Caco-2 (cell line): ENCODE measurements at places on chromosomes 11 and 22. TPM values are rescaled to one million over a fixed set of nuclear protein-coding genes. Genes with fewer than 3 reads are reported as not detected.

DNA sequence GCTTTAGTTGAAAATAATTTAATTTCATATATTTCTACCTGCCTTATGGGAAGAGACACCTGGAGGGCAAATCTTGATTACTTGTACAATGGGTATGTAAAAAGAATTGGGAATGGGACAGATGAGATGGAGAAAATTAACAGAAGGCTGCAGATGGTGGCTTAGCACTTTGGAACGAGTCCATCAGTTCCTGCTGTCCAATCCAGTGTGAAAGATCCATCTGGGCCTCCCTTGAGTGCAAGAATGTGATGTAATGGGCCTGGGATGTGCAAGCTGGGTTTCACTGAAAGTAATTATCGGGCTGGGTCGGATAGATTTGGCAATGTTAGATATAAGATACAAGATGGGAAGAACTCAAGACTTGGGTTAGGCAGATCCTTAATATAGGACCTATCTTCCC lies 42.0 kb downstream of the CECR2 start:
- H3K4me1 ChIP-seq = no peaks in the 10 kb centered on the region
- no peak for DNase-seq
- no peak overlapping the region for H3K27ac ChIP-seq
- H3K36me3 ChIP-seq = no peaks in the 10 kb centered on the region

GRCh38 chr22:23184764-23185113 lies 4.4 kb downstream of the BCR start:
- H3K27ac ChIP-seq = no peak overlapping the region
- no peak for DNase-seq
- H3K4me1 ChIP-seq = peaks cover 14% of the 10 kb centered on the region
- no peaks in the 10 kb centered on the region for H3K27me3 ChIP-seq
- H3K4me3 ChIP-seq = no peak overlapping the region

GRCh38 chr11:91047882-91048281 lies 825.0 kb upstream of the CHORDC1 start:
- no peaks in the 10 kb centered on the region for H3K4me1 ChIP-seq
- H3K4me3 ChIP-seq = no peak overlapping the region
- H3K27me3 ChIP-seq = no peaks in the 10 kb centered on the region
- DNase-seq = no peak

GRCh38 chr11:19232910-19233503 lies 7.7 kb downstream of the E2F8 start:
- no peak overlapping the region for H3K4me3 ChIP-seq
- peaks cover 6% of the 10 kb centered on the region for H3K36me3 ChIP-seq

GRCh38 chr11:23727794-23728193 lies 769.1 kb upstream of the LUZP2 start:
- no peaks in the 10 kb centered on the region for H3K27me3 ChIP-seq
- H3K4me1 ChIP-seq = no peaks in the 10 kb centered on the region
- H3K27ac ChIP-seq = no peak overlapping the region
- H3K4me3 ChIP-seq = no peak overlapping the region

The PLEKHA7 gene
- total RNA-seq = 57.6 and 59.7 TPM in 2 replicates

The FAM227A gene
- 0.73 and 2.2 TPM in 2 replicates for total RNA-seq

The NRGN gene
- total RNA-seq = 5.7 and 7.8 TPM in 2 replicates

DNA sequence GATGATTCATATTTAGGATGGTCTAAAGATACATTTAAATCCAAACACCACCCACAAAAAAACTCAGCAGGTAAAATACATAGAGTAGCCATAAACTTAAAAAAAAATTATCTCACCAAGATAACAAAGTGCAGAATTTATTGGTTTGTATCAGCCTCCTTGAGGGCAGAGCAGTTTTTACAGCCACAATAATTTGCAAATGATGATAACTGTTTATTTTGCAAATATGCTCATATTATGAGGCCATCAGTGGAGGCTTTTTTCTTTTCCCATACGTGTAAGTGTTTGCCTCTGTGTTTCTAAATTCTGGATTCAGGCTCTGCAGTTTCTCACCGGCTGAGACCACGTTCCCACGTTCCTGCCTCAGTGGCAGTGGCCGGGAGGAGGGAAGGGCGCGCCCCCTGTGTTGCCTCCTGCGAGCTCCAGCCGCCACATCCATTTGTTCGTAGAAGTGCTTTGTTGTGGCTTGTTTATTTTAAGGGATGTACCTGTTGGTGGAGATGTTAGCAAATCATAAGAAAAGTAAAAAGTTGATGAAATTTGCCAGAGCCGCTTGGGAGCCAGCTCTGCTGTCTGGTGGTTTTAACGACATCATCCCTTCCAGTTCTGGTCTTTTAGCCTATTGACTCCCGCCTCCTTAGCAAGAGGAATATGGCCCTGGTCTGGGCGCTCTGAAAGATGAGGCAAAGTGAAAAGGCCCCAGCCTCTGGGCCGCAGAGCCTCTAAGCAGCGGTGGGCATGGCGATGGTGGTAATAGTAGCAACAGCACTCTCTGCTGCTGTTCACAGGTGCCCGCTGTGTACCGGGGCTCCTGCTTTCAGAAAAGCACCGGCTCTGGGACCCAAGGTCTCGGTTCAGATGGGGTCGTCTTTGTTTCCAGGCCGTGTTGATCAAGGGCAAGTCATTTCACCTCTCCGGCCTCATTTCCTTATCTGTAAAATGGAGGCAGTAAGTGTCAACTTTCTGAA lies 66.7 kb upstream of the PPARA start:
- H3K27ac ChIP-seq = no peak overlapping the region
- H3K36me3 ChIP-seq = no peaks in the 10 kb centered on the region
- H3K4me3 ChIP-seq = no peak overlapping the region
- H3K27me3 ChIP-seq = no peaks in the 10 kb centered on the region
- H3K4me1 ChIP-seq = peaks cover 18% of the 10 kb centered on the region

GRCh38 chr11:73317373-73317772 lies 9.3 kb downstream of the ARHGEF17 start:
- peaks cover 30% of the 10 kb centered on the region for H3K4me1 ChIP-seq
- no peak overlapping the region for H3K4me3 ChIP-seq
- no peaks in the 10 kb centered on the region for H3K27me3 ChIP-seq

DNA sequence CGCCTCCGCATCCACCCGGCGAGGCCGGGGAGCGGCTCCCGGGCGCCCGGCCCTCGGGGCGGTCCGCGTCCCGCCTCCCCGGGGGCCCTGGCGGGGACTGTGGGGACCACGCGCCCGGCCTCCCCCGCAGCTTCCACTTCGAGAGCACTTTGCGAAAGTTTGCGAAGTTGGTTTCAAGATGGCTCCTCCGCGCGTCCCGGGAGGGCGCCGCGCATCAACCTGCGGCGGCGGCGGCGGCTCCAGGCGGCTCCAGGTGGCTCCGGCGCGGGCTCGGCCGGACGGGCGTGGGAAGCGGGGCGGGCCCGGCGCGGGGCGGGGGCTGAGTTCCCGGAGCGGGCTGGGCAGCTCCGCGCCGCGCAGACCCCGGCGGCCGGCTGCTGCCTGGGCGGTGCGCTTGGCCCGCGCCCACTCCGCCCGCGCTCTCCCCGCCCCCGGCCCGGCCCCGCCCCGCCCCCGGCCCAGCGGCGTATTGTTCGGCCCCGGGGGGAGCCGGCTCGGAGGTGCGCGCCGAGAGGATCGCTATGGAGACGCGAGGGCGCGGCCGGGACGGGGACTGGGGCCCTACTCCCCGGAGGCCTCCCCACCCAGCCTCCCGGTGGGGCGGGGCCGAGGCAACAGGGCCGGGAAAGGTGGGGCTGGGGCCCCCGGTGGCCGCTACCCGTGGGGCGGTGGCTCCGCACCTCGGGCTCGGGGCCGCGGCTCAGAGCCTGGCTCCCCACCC lies at the start of gene CELSR1:
Gene CELSR1 (minus strand): TSS at position 396 of the 721 bp plus-strand sequence. CDS start 450 bp downstream, outside the sequence.
- peaks cover 1% of the 10 kb centered on the region; the same call in 1 of the 2 replicates for H3K36me3 ChIP-seq
- peaks cover 17% of the 10 kb centered on the region for H3K4me1 ChIP-seq
- H3K27me3 ChIP-seq = no peaks in the 10 kb centered on the region

- H3K27ac ChIP-seq = peak overlapping the region; percentile 32
- H3K36me3 ChIP-seq = no peaks in the 10 kb centered on the region
- no peaks in the 10 kb centered on the region for H3K27me3 ChIP-seq
- H3K4me3 ChIP-seq = no peak overlapping the region
- peak; percentile 73 for DNase-seq
Observed at GRCh38 chr11:14583252-14584034, 60.2 kb upstream of the PDE3B start.

The PITPNM1 gene
- total RNA-seq = 65.0 and 78.3 TPM in 2 replicates

DNA sequence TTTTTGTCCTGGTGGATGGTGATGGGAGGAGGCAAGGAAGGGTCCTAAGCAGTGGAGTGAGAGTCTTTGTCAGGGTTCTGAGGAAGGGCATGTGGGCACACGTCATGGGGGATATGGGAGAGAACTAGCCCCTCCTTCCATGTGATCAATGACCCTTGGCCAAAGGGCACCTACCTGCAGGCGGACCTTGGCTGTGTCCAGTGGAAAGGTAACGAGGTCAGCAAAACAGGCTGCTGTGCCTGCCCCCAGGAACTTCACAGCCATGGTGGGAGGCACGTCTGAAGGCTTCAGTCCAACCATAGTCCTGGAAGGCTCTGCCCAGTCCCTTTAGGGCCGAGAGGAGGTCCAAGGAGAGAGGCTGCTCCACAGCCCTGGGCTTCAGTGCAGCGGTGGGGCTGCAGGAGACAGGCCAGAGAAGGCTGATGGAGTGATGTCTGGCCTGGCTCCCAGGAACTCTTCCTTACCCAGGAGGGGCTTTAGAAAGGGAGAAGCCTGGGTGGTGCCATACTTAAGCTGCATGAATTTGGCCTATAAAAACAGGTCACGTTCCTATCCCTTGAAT lies 2.1 kb downstream of the UCP3 start:
- no peaks in the 10 kb centered on the region for H3K36me3 ChIP-seq
- no peak overlapping the region for H3K27ac ChIP-seq
- no peak overlapping the region for H3K4me3 ChIP-seq

DNA sequence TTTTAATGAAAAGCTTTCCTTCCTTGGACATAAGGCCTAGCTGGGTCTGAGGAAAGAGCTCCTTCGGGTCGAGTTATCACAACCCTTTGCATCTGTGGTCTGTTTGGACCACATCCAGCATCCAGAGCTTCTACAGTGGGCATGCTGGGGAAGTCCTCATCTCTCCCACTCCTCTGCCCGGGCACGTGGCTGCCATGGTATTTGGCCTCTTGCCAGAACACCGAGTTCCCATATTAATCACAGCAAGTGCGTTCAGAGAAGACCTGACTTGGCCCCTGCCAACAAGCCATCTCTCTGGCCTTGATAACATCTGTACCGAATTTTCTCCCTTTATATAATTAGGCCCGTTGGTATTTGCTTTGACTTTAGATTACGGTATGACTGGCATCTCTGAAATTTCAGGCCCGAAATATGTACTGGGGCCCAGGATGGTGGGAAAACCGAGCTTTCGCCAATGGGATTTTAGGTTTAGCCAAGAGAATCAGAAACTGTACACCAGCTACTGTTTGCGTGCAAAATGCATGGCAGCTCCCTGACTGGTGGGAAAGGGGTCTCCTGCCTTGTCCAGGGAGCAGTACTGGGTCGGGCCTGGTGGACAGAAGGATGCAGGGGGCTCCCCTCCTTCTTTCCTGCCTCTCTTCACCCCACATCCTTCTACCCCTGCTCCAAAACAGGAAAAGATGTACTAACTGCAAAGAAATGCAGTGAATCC lies 90.0 kb downstream of the MICAL2 start:
- peak overlapping the region; percentile 92 for H3K27ac ChIP-seq
- DNase-seq = no peak
- H3K36me3 ChIP-seq = 0 out of 2 replicates have a peak, but pooled peaks cover 5% of the 10 kb centered on the region
- no peak overlapping the region for H3K4me3 ChIP-seq

GRCh38 chr11:121467965-121468364 lies 15.2 kb upstream of the SORL1-AS1 start:
- H3K4me3 ChIP-seq = no peak overlapping the region
- peak overlapping the region; percentile 91 for H3K27ac ChIP-seq
- H3K4me1 ChIP-seq = peaks cover 48% of the 10 kb centered on the region
- H3K27me3 ChIP-seq = no peaks in the 10 kb centered on the region

GRCh38 chr11:46917762-46918082 lies 628 bp downstream of the LRP4 start:
- no peaks in the 10 kb centered on the region for H3K36me3 ChIP-seq
- H3K4me1 ChIP-seq = peaks cover 11% of the 10 kb centered on the region; the same call in 1 of the 2 replicates
- H3K27me3 ChIP-seq = no peaks in the 10 kb centered on the region
- H3K4me3 ChIP-seq = peak overlapping the region; percentile 74
- no peak for DNase-seq
- H3K27ac ChIP-seq = no peak overlapping the region

The TSPAN4 gene
- 84.5 and 95.9 TPM in 2 replicates for total RNA-seq

GRCh38 chr11:54944211-54944610 lies 237.6 kb downstream of the OR4A5 start:
- no peak for DNase-seq
- H3K36me3 ChIP-seq = no peaks in the 10 kb centered on the region
- H3K4me3 ChIP-seq = no peak overlapping the region
- no peak overlapping the region for H3K27ac ChIP-seq
- H3K4me1 ChIP-seq = no peaks in the 10 kb centered on the region

DNA sequence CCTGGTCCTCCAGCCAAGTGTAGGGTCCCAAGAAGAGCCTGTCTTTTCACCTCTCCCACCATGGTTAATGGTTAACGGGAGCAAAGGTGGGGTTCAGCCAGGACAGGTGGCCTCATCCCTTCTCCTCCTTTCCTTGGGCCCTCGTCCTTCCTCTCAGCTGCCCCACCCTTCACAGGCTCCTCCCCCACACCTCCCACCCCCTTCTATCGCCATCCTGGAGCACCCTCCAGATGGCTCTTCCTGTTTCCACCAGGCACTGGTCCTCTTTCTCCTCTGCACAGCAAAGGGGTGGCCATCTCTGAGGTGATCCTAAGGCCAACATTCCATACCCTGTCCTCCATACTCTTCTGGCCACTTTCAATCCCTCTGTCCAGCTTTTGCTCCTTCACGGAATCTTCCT lies 48.9 kb downstream of the SLC22A12 start:
- no peaks in the 10 kb centered on the region; the same call in 1 of the 2 replicates for H3K27me3 ChIP-seq
- no peak for DNase-seq
- no peak overlapping the region for H3K4me3 ChIP-seq

GRCh38 chr11:109939166-109939810 lies 153.9 kb upstream of the ZC3H12C start:
- no peak overlapping the region for H3K27ac ChIP-seq
- no peaks in the 10 kb centered on the region for H3K4me1 ChIP-seq
- peak; percentile 64 for DNase-seq
- no peak overlapping the region for H3K4me3 ChIP-seq
- H3K36me3 ChIP-seq = no peaks in the 10 kb centered on the region

DNA sequence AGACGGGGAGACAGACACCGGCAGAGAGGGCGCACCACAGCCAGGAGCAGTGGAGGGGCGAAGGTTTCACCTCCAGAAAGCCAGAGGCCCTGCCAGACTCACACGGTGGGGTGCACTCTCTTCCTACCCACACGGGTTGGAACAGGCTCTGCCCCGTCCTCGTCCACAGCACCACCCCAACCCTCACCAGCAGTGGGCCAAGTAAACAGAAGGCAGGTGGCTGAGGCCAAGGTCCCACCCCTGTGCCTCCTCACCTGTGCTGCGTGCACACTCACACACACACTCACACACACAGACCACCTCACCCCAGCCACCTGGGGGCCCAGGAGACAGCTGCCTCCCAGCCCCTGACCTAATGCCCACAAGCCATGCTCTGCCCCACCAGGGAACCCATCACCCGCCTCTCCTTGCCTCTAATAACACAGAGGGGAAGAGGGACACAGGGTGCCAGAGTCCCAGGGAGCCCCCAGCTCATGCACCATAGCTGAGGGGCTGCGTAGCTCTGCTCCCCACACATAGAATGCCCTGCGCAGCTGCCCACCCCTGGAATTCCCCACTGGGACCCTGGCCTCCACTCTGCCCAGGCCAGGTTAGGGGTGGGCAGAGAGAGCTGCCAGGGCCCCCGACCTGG lies 3.1 kb downstream of the CYB5R3 start:
- DNase-seq = no peak
- peak overlapping the region; percentile 42 for H3K27ac ChIP-seq
- no peak overlapping the region for H3K4me3 ChIP-seq
